ENCODE measurements at places on chromosomes 7 and 10.

- DNase-seq, result peak; percentile 72
Measured at GRCh38 chr10:91909117-91909677, at the start of gene FGFBP3. FGFBP3 (minus strand) TSS chr10:91909486; CDS start chr10:91908969, 517 bp downstream.

GRCh38 chr7:139525239-139525638 lies 1.8 kb downstream of the CLEC2L start:
- no peak for DNase-seq

- no peak for DNase-seq
Measured at GRCh38 chr7:156606691-156607331, 33.8 kb upstream of the RNF32 start.

DNA sequence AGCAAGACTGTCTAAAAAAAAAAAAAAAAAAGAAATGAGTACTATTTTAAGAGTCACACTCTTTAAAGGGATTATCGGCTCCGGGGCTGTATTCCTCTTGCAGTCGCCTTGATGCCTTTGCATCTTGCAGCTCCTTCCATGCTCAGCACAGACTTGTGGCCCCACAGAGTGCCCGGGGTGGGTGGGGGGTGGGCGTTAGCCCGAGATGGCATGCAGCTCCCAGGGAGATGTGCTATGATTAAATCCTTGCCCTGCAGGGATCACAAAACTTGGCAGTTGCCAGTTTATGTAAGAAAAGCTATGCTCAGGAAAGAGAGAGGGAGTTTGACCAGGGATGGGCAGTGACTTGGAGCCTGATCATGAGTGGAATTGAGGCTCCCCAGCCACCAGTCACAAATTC lies 81.9 kb downstream of the CCDC3 start:
- DNase-seq, result no peak

- DNase-seq, result peak; percentile 51
Measured at GRCh38 chr10:22230158-22230833, 12.5 kb upstream of the EBLN1 start.

- no peak for DNase-seq
Measured at GRCh38 chr10:48199580-48200377, 74.7 kb downstream of the FRMPD2 start.

DNA sequence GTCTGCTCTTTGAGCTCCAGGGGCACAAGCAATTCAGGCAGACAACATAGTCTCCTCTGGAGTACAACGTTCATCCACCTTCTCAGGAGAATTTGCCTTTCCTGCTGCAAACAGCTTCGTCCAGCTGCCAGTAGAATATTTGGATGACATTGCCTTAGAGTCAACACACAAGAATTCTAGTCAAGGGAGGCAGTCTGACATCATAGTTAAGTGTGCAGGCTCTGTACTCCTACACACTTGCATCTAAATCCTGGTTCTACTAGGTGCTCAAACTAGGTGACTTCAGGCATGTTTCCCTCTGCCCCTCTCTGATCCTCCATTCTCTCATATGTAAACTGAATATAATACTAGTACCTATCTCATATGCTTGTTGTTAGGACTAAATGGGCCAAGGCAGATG lies 314.8 kb downstream of the HPSE2 start:
- DNase-seq, result no peak

DNA sequence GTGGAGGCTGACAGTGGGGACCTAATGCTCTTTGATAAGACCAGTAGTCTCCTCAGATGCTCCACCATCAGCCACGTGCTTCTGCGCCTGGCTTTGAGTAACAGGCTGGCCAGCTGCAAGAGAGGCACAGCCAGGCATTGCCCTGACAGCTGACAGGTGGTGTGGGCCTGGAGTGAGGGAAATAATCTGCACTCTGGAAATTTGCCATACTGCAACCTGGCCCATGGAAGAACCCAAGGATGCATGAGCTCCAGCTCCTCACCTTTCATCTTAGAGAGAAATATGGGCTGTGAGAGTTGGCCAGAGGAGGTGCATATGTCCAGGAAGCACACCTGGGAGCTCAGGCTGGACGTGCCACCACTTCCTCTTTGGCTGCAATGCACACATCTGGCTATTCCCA lies 118.9 kb downstream of the PLXDC2 start:
- DNase-seq, result no peak

DNA sequence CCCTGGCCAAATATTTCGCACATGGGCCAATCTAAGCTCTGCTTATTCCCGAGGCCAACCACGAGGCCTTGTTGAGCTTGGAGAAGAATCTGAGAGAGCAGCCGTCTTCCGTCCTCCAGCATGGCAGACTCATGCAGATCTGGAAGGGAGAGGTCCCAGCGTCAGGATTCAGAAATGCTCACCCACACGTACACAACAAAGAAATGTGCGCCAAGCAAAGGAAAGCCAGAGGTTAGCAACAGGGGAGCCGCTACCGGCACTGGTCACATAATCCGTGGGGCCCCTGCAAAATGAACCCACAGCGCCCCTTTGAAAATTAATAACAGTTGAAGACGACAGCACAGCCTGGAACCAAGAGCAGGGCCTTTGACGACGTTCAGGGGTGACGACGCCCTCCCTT lies 25.4 kb upstream of the PRKAG2 start:
- no peak for DNase-seq
